ENCODE measurements at places on chromosomes 2 and 18.
A peak's percentile ranks its signal among the peaks of the same experiment; 100 is the strongest.

- no peak for DNase-seq
Measured at GRCh38 chr18:12911025-12911928, 27.2 kb upstream of the PTPN2 start.

DNA sequence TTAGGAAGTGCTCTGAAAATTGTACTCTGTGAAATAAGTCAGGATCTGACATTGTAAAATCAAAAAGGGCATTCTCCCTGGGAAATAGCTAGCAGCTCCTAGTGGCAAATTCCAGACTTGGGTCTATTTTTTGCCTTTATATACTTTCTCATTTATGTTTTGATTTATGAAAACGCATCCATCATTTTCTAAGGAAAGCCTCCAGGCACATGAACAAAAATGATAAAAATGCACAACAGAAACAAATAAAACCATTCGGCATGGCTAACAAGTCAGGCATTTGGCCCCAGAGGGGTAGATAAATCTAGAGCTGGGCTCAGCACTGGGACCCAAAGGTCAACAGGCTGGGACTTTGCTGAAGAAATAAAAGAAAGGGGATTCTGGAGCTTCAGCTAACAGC lies 167.0 kb downstream of the BCL11A start:
- no peak for DNase-seq

- no peak for DNase-seq
Measured at GRCh38 chr2:197704434-197705120, 592 bp upstream of the MARS2 start.

GRCh38 chr2:142058149-142058548 lies 72.7 kb downstream of the LRP1B start:
- no peak for DNase-seq

DNA sequence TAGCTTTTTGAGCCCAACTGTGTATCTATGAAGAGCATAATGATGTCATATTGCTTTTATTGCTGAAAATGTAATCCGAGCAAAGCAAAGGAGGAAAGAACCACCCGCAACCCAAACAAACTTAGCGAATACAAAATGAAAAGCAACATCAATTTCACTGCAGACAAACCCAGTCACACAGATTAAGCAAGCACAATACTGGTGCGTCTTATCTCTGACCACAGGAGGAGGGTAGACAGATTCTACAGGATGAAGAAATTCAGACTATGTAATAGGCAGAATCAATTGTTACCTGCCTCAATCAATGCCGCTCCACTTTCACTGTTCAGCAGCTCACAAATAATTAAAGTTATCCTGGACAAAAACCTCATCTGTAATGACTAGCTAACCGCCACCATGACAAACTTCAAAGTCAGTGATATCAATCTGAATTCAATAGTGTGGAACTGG lies 115.5 kb upstream of the SP3 start:
- DNase-seq = peak; percentile 19

DNA sequence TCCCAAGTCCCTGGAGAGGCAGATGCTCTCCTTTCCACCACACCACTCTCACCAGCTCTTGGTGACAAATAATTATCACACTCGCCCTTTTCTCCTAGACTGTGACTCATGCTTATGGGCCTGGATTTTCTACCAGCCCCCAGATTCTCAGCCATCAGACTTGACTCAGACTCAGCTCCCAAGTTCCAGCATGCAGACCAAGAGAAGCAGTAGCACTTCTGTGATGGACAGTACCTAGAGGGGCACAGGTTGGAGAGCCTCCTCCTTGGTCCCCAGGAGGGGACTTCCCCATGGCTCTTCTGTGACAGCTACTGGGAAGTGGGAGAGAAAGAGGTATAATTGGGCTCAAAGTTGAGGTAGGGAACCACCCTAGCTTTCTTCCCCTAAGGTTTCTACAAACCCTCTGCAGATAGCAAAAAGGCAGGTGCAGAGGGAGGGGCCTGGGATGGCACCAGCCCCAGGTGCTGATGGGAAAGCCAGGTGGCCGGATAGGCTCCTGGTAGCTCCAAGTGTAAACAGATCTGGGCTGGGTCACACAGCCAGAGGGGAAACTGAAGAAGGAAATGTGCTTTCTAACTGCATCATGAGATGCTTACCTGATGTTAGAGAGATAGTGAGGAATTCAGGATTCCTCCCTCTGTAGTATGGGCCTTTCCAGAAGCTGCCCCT lies 4.1 kb downstream of the TCF23 start:
- peak; percentile 73 for DNase-seq

DNA sequence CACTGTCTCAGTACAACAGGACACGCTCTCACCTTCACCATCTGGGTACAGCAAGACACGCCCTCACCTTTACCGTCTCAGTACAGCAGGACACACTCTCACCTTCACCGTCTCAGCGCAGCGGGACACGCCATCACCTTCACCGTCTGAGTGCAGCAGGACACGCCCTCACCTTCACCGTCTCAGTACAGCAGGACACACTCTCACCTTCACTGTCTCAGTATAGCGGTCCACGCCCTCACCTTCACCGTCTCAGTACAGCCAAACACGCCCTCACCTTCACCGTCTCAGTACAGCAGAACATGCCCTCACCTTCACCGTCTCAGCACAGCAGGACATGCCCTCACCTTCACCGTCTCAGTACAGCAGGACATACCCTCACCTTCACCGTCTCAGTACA lies 109.9 kb upstream of the CTDP1 start:
- no peak for DNase-seq

- DNase-seq = peak; percentile 8
Measured at GRCh38 chr2:48131539-48132270, 225.4 kb upstream of the FBXO11 start.

DNA sequence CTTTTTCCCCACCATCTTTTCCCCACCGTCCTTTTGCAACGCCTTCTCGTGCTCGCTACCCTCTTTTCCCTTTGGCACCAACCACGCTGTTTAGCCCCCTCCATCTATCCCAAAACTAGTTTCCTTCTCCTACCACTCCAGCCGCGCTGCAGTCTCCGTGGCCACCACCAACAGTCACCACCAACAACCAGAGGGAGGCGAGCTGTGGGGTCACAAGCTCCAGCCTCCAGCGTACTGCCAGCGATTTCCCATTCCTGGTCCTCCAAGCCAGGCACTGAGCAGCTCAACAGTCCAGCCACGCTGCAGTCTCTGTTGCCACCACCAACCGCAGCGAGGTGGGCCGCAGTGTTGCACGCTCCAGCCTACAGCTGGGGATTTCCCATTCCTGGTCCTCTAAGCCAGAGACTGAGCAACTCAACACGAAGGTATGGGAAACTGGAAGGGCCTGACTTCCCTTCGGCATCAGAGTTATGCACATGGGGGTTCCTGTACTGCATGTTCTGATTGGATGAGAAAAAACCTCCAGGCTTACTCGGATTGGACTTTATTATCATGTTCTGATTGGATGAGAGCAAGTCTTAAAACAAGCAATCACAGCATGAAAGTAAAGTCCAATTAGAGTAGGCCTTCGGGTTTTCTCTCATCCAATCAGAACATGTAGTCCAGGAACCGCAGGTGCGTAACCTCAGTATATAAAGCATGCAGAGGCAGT lies 42.3 kb upstream of the IMP4 start:
- DNase-seq = no peak

DNA sequence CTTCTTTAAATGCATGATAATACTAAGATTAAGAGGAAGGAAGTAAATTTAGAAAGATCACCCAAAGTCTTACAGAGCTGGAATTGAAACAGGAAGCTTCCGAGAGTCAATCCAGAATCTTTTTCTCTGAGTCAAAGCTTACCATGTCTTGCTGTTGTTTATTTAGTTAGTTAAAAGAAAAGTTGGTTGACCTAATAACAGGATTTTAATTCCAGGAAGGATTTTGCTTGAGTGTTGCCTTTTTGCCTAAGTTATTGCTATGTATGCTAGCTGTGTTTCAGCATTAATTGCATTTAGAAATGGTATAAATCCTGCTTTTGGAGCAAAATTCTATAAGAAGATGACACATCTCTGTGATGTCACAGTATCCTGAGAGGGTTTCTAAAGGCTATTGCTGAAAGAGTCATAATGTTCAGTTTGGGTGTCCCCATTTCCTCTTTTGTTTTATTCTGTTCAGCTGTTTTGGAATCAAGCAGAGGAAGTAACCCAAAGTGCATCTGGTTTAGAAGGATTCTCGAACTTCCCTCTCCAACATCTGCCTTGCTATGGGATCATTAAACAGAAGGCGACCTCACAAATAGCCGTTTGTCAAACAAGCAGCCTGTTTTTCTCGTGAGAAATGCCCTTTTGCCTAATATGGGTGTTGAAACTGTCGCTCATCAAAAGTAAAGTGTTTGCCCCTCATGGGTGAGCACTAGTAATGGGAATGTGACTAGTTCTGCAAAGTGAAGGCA lies 271.5 kb upstream of the MMADHC start:
- no peak for DNase-seq

GRCh38 chr2:223959688-223960087 lies 2.4 kb downstream of the MRPL44 start:
- no peak for DNase-seq

DNA sequence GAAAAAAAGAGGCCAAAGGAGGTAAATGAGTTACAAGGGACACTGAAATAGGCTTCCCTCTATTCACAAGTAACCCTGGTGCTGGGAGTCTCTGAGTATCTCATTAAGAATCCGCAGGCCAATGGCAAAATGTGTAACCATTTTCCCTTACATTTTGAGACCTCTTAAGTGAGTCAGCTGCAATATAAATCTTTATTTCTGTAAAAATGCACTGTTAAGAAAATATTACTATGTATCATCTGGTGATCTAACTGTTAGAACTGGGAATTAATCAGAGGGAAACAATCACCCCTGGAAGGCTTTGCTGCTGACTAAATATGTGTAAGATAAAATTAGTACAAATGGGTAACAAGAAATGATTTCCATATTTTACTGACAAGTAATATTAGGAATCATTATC lies 483.1 kb upstream of the CHST9 start:
- DNase-seq = no peak

- no peak for DNase-seq
Measured at GRCh38 chr2:31219131-31219969, 2.0 kb upstream of the CAPN14 start.
